ENCODE measurements at places on chromosomes 3 and 15. TPM values are rescaled to one million over a fixed set of nuclear protein-coding genes. Genes with fewer than 3 reads are reported as not detected.

Gene CTXN2
- total RNA-seq: not detected

Gene EOGT
- total RNA-seq: 16.1 TPM

DNA sequence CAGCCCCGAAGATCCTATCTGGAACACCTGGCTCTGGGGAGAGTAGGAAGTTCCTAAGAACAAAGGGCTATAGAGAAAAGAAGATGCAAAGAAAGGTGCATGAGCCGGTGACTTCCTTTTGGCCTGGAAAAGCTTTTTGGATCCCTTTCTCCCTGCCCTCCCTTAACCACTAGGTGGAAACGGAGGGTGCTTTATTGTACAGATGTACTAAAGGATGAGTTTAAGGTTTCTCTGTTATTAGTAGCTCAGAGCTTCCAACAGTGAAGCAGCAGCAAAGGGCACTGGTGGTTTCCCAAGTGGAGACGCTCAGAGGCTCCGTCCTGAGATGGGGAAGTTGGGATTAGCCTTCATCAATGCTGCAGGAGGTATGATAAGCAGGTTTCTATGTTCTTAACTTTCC lies 5.9 kb upstream of the ADGRG7 start:
- no peak overlapping the region for H3K4me3 ChIP-seq
- H3K27ac ChIP-seq: peak overlapping the region; percentile 81
- H3K27me3 ChIP-seq: no peaks in the 10 kb centered on the region
- peaks cover 37% of the 10 kb centered on the region for H3K4me1 ChIP-seq
- H3K36me3 ChIP-seq: no peaks in the 10 kb centered on the region

DNA sequence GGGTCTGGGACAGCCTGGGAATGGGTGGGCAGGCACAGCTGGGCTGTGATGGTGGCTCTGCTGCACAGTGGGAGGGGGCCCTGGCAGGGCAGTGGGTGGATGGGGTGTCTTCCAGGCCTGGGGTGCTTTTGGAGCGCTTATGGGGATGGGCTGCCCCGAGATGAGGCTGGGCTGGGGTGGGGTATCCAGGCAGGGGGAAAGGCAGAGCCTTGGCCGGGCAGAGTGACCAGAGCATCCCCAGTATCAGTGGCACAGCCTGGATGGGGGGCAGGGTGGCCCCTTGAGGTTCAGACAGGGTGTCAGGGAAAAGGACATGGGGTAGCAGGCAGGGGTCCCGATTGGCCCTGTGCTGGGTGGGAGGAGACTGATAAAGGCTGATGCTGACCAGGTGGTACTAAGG lies 26.6 kb downstream of the HDAC11 start:
- H3K36me3 ChIP-seq: no peaks in the 10 kb centered on the region
- no peak overlapping the region for H3K4me3 ChIP-seq
- peak overlapping the region; percentile 52 for H3K27ac ChIP-seq
- no peak for DNase-seq

GRCh38 chr3:79418855-79419621 lies 348.8 kb downstream of the ROBO1 start:
- H3K27me3 ChIP-seq: no peaks in the 10 kb centered on the region
- no peak overlapping the region for H3K4me3 ChIP-seq
- no peaks in the 10 kb centered on the region for H3K4me1 ChIP-seq
- no peak for DNase-seq
- H3K36me3 ChIP-seq: no peaks in the 10 kb centered on the region
- no peak overlapping the region for H3K27ac ChIP-seq

DNA sequence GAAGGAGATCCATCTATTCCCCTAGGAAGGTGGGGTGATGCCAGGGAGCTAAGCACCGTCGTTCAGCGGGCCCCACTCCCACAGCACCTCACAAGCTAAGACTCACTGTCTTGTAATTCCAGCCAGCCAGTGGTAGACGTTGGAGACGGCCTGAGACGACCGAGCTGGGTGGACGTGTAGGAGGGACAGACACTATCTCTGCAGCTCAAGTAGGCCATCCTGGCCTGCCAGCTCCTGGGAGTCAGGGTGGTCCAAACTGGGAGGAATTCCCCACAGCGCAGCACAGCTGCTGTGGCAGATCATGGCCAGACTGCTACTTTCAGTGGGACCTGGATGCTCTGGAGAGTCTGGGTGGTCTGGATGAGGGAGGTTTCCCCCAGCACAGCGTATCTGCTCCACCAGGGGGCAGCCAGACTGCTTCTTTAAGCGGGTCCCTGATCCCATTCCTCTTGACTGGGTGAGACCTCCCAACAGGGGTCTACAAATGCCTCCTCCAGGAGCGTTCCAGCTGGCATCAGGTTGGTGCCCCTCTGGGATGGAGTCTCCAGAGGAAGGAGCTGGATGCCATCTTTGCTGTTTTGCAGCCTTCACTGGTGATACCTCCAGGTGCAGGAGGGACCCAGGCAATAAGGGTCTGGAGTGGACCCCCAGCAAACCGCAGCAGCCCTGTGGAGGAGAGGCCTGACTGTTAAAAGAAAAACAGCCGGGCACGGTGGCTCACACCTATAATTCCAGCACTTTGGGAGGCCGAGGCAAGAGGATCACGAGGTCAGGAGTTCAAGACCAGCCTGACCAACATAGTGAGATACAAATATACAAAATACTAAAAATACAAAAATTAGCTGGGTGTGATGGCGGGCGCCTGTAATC lies 27.6 kb downstream of the GNB5 start:
- H3K4me1 ChIP-seq: 0 out of 2 replicates have a peak, but pooled peaks cover 5% of the 10 kb centered on the region
- H3K27ac ChIP-seq: no peak overlapping the region
- no peaks in the 10 kb centered on the region for H3K36me3 ChIP-seq
- no peaks in the 10 kb centered on the region for H3K27me3 ChIP-seq
- DNase-seq: peak; percentile 25
- H3K4me3 ChIP-seq: no peak overlapping the region

All from Caco-2 (cell line).